ENCODE measurements at places on chromosomes 5 and 9. TPM values are rescaled to one million over a fixed set of nuclear protein-coding genes. Genes with fewer than 3 reads are reported as not detected.

- no peak for DNase-seq
Measured at GRCh38 chr9:88923092-88923491, 68.2 kb upstream of the S1PR3 start.

- DNase-seq = no peak
Measured at GRCh38 chr9:20009606-20010005, 220.8 kb upstream of the SLC24A2 start.

DNA sequence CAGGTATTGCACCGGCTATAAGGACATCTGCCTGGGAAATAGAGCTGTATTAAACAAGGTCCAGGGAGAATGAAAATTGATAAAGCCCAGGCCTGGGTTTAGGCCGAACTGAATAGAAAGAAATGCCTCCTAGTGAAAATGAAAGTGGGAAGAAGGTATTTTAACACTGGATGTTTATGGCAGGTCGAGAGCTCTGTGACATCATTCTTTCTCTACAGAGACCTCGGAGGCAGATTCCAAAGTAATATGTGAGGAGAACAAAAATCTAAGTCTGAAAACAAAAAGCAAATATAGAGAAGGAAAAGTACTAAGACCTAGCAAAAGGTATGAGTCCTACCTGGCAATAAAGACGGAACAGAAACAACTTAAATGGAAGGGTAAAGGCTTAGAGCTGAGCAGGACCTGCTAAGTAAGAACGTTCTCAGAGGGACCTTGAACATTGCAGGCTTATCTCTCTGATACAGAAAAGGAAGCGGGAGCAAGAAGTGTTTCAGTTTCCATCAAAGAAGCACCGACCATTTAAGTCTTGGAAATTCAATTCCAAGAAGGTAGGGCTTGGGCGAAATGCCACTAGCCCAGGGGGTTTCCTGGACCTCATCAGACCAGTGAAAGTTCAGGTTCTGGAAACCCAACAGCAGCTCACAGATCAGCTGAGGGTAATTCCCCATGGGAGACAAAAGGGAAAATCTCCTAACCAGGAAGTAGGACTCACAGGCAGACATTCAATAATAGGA lies 80.0 kb downstream of the SUSD1 start:
- DNase-seq = no peak

GRCh38 chr5:176548967-176549444 lies at the start of gene CDHR2:
CDHR2 (plus strand) TSS chr5:176549342; CDS start chr5:176565353, 16,011 bp downstream.
- DNase-seq = no peak

Gene KLF4
- total RNA-seq = 213 TPM

DNA sequence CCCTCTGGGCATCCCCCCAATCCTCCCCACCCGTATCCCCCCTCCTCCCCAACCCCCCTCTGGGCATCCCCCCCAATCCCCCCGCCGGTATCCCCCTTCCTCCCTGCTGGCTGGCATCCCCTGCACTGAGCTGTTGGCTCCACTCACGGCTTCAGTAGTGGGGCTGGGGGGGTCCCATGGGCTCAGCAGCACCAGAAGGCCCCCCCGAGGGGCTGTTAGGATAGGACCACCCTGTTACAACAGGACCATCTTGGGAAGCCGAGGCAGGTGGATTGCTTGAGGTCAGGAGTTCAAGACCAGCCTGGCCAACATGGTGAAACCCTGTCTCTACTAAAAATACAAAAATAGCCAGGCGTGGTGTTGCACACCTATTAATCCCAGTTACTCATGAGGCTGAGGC lies 42.4 kb downstream of the EXD3 start:
- no peak for DNase-seq

GRCh38 chr5:151477101-151477500 lies 29.7 kb downstream of the SLC36A1 start:
- DNase-seq = no peak

DNA sequence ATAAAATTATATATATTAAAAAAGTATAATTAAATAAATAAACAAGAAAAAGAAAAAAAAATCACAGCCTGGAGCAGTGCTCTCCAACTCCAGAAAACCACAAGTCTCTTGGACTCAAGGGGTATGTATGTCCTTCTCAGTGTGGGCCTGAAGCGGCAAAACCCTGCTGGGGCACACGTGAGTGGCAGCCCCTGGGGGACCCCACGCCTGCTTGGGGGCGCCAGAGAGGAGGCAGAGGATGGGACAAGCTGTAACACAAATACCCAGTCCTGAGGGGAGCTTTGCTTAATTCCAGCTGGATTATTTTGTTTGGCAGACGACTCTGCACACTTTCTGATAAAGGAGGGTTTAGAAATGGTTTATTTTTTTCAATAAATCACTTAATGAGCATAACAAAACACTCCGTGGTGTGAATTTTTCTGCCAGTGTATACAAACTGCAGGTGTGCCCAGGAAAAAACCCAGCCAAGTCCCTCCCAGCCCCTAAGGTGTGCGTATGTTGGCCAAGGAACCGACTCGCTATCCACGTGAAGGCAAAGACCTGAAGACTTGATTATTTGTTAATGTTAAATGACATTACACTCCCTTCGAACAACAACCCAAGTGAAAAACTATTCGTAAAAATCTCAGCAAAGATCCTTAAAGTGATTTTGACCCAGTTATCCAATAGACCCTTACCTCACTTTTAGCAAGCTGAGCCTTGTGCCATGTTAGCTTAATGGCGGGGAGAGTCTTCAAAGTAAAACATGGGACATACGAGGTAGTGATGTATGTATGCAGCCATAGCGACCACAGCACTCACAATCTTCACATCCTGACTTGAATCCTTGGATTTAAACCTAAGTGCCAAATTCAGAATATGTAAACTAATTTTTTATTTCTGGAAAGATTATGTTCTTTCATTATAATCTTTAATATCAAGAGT lies 32.9 kb downstream of the ANKH start:
- no peak for DNase-seq

DNA sequence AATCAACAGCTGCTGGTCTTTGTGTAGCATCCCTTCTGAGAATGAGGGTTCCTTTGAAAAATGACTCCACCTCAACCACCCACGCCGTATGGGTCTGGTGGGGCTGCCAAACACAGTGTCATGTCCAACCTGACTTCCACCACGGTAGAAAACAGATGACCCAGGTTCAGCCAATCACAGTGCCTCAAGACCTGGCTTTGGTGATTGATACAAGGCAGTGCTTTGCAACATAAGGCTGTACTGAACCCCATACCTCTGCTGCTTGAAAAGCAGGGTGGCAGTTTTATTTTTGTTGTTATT lies 11.5 kb upstream of the TGFBR1 start:
- no peak for DNase-seq
